Mucosa of gallbladder (tissue), 1 donor: ENCODE measurements at places on chromosomes 5 and 9. TPM values are rescaled to one million over a fixed set of nuclear protein-coding genes. Genes with fewer than 3 reads are reported as not detected.

BAAT gene
- total RNA-seq = 117 TPM

OR1L8 gene
- total RNA-seq = not detected

GRCh38 chr9:129412814-129413536 is 207.9 kb downstream of the C9orf50 start:
- peak; percentile 71 for DNase-seq

DNA sequence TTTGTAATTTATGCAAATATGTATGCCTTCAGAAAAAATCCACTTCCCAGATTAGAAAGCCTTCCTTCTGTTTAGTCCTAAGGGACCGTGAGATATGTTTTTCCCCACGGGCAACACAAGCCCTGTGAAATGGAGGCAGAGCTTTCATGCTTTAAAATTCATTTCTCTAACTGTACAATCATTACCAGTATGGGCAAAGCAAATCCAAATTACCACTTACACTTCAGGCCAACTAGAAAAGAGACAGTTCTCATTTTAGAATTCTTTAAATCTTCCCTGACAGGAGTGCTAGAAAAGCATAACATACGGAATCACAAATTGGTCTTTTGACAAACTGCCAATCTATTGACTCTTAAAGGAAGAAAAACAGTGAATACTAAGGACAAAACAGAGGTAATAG is 20.5 kb upstream of the TNPO1 start:
- DNase-seq = no peak

GRCh38 chr5:58040044-58040443 is 419.8 kb downstream of the PLK2 start:
- no peak for DNase-seq

DNA sequence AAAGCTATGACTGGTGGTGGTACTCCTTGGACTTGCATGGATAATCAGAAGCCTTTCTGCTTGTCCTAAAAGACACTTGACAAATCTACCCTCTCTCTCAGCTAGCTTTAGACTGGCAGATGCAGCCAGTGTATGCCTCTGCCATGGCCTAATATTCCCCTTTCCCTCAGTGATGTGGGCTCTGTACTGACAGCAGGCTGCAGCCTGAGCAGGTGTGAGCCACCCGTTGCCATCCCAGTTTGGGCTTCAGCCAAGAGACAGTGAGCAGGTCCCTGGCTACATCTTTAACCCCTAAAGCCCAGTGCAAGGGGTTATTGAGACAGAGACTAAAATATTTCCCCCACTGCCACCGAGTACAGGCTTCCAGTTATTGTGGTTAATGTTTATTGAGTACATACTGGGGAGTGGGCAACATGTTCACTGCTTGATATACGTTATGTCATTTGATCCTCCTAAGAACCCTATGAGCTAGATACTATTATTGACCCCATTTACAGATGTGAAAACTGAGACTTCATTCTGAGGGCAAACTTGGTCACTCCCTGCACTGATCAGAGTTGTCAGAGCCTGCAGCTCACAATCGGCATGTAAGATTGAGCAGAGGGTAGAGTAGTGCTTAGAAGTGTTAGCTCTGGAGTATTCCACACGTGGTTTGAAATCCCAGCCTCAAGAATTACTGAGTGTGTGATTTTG is 254.2 kb downstream of the ARHGAP26 start:
- DNase-seq = no peak
